Esophagus squamous epithelium (tissue), 5 donors: ENCODE measurements at places on chromosomes 4 and X.

GRCh38 chr4:153486281-153487151 lies 20.4 kb downstream of the TMEM131L start:
- no peak for DNase-seq

DNA sequence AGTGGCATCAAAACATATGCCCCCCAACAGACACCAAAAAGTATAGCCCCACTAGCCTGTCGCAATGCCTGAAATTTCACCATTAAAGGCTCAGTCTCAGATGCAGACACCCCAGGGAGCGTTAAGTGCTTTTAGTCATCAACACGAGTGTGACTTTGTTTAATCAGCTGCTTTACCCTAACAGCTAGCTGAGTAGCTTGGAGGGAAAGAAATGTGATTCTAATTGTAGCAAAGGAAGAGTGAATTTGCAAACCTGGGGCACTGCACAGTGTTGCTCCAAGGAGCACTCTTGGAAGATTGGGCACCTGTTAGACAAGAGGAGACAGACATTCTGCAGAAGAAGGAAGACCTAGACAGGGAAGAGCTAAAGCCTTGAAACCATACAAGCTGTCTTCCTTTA lies 145.1 kb downstream of the BEND2 start:
- DNase-seq, result no peak

DNA sequence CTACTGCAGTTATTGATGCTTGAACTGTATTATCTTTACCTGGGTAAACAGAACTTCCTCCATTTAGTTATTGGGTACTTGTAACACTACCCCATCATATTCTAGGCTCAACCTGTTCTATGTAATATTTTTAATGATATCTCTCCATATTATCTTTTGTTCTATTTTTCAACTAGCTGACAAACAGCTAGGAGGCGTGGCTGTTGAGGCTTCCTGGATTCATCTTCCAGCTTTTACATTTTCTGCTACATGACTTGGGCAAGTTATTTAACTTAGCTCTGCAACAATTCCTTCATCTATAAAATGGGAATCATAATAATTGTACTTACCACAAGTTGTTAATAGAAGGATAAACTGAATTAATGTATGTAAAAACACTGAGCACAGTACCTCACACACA lies 349.3 kb downstream of the PTTG2 start:
- no peak for DNase-seq

DNA sequence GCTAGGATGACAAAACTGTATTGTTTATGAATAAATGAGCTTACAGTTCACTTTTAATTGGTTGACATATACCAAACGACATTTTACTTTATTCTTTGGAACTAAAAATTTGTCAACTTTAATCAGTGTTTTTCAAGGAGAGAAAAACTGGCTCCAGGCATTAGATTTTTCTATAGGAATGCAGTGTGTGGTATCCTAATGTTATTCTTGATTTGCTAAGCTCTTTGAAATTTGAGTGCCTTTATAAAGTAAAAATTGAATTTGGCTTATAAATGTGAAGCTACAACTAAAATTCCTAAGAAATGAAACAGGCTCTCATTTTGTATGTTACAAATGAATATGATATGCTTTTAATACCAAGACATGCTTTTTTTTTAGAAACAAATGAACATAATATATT lies 442.2 kb upstream of the TRAM1L1 start:
- DNase-seq, result no peak

GRCh38 chrX:97616883-97617530 lies 733.3 kb downstream of the RPA4 start:
- no peak for DNase-seq

GRCh38 chr4:155548173-155548572 lies 118.5 kb upstream of the GUCY1A1 start:
- DNase-seq, result no peak

- DNase-seq, result no peak
These were observed 250.0 kb downstream of the CBR4 start for GRCh38 chr4:168759959-168760527.

DNA sequence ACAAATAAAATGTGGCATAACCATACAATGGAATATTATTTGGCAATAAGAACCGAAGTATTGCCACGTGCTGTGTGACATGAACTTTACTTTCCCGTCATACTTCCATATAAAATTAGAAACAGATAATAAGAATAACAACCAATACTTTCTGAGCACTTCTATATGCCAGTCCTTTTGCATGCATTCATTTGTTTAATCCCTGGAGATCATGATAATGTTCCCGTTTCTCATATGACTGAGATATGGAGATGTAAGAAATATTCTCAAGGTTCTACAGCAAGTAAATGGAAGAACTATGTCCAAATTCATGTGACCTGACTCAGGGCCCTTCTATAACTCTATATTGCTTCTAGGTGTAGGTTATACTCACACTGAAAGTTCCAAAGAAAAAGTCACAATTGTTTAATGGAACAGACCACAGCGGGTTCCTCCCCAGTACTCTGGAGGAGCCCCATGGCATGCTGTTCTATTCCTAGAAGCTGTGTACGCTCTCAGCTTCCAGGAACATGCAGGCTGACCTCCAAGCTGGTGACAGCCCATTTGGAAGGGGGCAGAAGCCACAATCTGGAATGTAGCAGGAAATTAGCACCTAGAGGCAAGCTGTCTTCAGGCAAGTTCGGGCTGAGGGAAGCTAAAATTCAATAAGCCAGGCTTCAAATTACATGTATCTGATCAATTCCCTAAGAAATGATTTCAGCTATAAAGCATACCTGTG lies 31.5 kb downstream of the QDPR start:
- no peak for DNase-seq

- no peak for DNase-seq
These were observed 93.6 kb downstream of the RBM47 start for GRCh38 chr4:40536032-40536431.

- DNase-seq, result no peak
These were observed 436.6 kb downstream of the SPRY1 start for GRCh38 chr4:123833171-123833643.

- no peak for DNase-seq
These were observed 130.3 kb downstream of the TBL1X start for GRCh38 chrX:9595174-9595573.

DNA sequence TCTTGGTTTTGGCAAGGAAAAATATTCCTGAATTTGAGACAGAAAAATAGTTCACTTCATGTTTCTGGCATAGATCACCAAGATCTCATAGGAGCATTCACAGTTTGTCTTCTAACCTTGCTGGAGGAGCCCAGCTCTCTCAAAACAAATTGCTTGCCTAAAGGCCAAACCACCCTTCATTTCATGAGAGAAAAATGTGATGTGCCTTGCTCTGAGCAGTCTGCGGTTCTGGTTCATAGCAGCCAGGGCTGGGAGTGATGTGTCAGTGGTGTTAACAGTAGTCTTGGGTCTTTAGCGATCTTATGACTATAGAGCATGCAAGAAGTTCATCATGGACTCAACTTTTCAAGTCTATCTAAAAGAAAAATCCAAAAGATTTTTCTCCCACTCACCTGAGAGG lies 183.3 kb downstream of the DCLK2 start:
- no peak for DNase-seq

DNA sequence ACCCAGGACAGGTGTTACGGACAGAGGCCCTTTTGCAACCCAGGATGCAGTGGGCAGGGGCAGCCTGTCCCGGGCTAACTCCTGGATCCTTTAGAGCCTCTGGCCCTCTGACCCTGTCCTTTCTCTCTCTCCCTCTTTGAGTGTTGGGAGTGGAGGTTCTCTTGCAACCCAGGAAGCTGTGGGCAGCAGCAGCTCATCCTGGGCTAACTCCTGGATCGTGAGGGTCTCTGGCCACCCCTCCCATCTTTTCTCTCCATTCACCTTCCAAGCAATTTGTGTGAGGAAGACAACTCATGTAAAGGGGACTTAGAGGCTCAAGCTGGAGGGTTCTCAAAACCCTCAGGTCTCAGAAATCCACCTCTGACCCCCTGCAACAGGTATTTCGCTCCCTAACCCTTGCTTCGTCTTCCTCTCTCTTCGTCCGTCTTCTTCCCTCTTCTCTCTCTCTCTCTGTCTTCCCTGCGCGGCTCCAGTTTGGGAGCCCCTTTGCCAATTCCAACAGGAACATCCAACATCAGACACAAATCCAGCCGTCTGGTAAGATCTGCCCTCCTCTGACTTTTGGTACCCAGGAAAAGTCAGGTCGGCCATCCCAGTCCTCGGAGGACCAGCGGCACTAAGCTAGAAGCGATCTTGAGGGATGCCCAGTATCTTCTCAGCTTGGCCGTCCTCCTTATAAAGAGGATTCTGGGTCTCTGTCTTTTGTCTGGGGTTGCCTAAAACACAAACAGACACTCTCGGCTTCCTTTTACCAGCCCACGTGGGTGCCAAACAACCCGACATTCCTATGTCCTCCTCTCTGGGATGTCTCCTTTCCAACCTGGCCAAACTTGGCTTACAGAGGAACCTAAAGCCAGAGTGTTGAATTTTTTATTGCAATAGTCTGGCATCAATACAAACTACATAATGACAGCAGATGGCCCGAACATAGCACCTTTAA lies 7.9 kb downstream of the ASMTL start:
- no peak for DNase-seq

DNA sequence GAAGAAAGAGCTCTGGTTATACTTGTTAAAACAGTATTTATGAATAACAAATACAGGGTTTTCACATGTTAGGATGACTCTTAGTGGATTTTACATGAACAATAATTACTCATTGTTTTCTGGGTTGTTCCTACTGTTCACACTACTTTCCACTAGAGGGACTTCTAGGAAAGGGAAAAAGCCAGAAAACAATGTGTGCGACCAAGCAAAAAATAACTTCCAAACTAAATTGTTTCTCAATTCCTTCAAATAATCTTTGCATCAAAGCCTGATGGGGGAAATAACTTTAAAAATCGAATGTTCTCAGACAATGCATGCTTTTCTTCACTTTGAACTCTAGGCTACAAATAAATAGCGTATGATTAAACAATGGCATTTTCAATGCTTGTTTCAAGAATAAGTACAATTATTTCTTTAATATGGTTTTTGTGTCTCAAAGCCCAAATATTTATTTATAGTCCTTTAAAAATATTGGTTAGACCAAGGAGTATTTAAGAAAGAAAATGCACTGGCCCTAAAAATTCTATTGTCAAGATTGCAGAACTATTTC lies 72.1 kb upstream of the ETNPPL start:
- DNase-seq, result no peak

DNA sequence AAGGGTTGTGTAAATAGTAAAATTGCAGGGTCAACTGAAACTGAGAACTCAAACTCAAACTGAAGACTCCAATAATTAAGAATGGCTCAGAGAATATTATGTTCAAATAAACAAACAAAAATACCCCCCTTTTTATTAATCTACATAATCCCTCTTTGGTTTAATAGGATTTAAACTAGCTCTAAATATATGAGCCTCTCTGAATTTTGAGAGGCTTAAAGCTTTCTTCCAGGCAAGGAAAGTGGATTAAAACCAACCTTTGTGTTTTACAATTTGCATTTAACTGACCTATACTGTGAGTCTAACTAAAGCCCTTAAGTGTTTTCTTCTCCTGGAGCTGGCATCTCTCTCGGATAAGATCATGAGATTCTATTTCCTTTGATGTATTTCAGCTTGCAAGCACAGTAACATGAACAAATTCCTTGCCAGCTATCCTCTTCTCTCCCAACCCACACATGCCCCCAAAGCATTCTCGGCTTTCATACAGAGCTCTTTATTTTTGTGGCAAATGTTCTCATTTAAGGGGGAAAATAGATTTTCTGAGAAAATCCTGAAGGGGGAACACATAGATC lies 1310.8 kb upstream of the AGA start:
- DNase-seq, result no peak

DNA sequence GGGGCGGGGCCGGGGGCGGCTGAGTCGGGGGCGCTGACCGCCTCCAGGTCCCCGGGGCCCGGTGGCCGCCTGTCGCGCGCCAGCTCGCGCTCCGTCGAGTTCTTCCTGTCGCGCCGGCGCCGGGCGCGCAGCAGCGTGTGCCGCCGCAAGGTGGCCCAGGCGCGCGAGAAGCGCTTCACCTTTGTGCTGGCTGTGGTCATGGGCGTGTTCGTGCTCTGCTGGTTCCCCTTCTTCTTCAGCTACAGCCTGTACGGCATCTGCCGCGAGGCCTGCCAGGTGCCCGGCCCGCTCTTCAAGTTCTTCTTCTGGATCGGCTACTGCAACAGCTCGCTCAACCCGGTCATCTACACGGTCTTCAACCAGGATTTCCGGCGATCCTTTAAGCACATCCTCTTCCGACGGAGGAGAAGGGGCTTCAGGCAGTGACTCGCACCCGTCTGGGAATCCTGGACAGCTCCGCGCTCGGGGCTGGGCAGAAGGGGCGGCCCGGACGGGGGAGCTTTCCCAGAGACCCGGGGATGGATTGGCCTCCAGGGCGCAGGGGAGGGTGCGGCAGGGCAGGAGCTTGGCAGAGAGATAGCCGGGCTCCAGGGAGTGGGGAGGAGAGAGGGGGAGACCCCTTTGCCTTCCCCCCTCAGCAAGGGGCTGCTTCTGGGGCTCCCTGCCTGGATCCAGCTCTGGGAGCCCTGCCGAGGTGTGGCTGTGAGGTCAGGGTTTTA lies 1.5 kb downstream of the ADRA2C start:
- no peak for DNase-seq

GRCh38 chrX:124860736-124861135 lies 458.9 kb upstream of the TEX13C start:
- DNase-seq, result no peak

GRCh38 chr4:73133784-73134183 lies 64.3 kb upstream of the COX18 start:
- DNase-seq, result no peak

GRCh38 chr4:69485130-69485529 lies 10.6 kb downstream of the UGT2B4 start:
- DNase-seq, result no peak

DNA sequence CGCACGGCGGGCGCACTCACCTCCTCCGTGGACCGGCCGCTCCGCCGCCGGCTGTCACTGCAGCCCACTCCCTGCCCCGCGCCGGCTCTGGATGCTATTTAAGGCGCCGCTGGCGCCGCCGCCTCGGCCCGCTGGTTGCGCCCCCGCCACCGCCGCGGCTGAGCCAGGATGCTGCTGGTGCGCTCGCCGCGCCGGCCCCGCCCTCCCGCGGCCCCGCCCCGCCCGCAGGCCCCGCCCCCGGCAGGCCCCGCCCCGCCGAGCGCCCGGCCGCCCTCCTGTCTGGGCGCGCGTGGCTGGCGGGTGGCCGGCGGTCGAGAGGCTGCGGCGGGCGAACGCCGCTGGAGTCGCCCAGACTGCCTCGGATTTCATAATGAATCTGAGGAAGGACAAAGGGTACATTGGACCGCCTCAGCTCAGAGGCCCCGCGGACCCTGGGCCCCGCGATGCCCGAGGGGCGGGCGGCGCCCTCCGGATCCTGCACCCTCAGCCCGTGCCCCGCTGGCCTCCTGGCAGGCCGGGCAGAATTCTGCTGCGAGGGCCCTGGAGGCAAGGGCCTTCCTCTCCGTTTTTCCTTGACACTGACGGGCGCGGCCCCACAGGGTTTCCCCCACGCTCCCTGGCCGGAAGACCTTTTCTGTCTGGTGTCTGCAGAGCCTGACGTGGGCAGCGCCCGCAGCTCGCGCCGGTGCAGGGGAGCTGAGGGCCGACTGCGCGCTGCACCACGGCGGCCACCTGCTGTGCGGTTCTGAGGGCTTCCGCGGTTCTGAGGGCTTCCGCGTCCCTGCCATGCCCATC lies at the start of gene ACSL1:
ACSL1 (minus strand) TSS at position 73 of the 795 bp plus-strand sequence. CDS start 22,454 bp downstream, outside the sequence.
- DNase-seq, result peak; percentile 8
